ENCODE measurements at places on chromosomes 11 and 22.

DNA sequence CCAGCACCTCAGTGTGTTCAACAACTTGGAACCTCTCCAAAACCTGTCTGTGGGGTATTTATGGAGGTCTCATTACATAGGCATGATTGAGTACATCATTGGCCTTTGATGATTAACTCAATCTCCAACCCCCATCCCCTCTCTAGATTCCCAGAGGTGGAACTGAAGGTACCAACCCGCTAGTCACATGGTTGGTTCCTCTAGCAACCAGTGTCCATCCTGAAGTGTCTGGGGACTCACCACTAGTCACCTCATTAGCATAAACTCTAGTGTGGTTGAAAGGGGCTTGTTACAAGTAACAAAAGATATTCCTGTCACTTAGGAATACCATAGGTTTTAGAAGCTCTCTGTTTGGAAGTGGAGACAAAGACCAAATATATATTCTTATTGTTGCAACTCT is 40.3 kb downstream of the SIK2 start:
- no peak for DNase-seq

- DNase-seq = no peak
Measured at GRCh38 chr22:30295576-30295975, 6.3 kb upstream of the CASTOR1 start.

- no peak for DNase-seq
Measured at GRCh38 chr11:22807855-22808570, 21.6 kb downstream of the SVIP start.

DNA sequence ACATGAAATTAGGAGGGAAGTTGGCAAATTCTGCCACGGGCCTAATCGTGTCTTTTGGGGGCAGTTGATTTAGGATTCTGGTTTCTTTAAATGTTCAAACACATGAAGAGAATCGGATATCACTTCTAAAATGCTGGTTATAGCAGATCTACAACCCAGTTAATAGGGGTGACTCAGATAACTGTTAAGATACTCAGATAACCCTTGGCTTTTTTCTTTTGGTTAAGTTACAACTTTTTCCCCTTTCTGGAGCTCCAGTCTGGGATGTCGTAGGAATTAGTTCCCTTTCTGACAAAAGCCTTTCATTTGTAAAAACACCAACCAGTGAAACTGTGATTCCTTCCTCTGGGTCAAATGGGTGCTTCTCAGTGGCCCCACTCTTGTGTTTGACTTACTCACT is 976 bp downstream of the DEPDC7 start:
- DNase-seq = no peak

DNA sequence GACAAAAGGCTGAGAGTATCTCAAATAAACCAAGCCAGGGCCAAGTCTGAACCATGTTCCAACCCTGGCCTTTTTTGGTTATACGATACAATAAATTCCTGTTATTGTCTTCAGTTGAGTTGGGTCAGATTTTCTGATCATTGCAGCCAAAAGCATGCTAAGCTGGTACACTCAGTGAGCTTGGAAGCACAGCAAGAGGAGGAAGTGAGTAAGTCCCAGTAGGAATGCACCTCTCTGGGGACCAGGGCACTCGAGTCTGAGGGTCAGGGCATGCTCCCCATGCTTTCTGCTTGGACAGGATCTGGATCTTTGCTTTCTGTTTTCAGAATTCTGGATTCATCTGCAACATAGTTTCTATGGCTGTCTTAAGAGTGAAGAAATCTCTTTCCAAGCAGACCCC is 73.1 kb downstream of the TMPRSS5 start:
- no peak for DNase-seq

GRCh38 chr11:96105944-96106343 is 182.0 kb upstream of the MTMR2 start:
- no peak for DNase-seq

- DNase-seq = no peak
Measured at GRCh38 chr11:45919806-45920530, 2.3 kb upstream of the PEX16 start.

DNA sequence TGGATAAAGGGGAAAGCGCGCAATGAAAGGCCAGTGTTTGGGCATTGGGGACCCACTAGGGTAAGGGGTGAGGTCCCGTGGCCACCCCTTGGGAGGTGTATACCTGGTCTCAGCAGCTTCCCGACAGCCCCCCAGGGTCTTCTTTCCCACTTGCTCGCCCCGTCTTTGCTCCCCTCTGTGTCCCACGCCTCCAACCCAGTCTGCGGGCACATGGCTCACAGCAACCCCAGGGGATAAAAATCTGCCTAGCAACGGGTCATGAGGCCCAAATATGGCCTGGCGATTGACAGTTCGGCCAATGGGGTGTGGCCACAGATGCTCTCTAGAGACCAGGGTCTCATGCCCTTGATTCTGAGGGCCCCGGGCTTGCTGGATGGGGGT is 41.6 kb downstream of the AHNAK start:
- DNase-seq = no peak

DNA sequence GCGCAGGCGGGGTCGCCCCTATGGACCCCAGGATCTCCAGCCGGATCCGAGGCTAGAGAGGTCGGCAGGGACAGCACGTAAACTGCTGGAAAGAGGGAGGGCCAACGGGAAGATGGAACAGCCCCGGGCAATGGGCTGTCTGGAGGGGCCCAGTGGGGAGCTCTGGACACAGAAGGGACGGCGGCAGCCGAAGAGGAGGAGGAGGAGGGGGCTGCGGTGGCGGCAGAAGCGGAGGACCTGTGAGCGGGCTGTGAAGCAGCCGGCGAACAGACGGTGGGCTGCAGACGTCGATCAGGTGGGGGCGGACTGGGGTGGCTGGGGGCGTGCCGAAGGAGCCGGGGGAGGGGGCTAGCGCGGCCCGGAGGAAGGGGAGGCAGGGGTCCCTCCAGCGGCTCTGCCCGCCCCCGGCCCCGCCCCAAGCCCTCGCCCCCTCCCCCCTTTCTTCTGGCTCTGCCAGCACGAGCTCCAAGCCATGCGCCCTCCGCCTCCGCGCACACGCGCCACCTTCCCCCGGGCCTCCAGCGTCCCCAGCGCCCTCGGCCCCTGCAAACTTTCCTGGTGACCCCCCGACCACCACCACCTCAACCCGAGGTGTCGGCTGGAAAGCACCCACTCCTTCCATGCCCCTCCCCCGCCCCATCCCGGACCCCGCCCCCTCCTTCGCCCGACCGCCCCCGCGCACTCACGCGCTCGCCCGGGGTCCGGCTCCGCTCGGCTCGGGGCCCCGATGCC is 432 bp downstream of the TNKS1BP1 start:
- no peak for DNase-seq

- DNase-seq = peak; percentile 49
Measured at GRCh38 chr11:69352715-69353319, 58.9 kb downstream of the MYEOV start.

GRCh38 chr11:129643031-129643721 is 172.5 kb upstream of the TMEM45B start:
- peak; percentile 46 for DNase-seq

- DNase-seq = no peak
Measured at GRCh38 chr11:3861683-3862082, 6.2 kb downstream of the STIM1 start.

DNA sequence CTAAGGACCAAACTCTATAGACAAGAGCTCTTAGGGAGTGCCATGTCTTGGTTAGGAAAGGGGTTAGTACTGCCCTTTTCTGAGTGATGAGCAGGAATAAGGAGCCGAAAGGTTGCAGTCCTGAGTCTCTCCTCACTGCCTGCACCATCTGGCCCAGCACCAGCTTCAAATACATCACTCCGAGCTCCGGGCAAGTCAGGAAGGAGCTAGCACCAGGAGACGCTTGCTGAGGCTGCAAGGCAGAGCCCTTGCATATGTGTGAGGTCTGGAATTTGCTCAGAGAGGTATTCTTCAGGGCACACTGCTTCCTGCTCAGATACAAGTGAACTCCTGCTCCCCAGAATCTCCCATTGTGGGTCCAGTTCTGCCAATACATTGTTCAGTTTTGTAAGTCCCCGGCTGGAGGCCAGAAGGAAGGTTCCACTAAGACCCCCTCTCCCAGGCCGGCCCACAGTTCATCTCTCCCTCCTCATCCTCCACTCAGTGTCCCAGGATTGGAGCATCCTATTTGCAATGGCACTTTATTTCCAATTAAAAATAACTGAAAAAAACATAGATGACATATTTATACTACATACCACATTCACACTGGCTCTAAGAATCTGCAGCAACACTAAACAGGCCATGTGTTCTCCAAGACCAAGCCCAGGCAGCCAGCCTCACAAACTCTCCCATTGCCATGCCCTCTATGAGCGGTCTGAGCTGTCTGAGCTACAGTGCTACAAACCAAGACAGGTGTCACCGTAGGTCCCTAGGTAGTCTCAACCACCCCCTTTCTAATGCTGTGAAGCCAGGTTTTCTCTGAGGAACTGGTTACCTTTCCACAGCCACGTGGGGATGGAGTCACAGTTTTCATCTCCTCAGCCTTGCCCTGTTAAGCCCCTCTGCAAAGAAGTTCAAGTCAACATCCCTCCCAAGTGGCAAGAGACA is 55.1 kb upstream of the SPATA19 start:
- DNase-seq = no peak

- no peak for DNase-seq
Measured at GRCh38 chr11:35474688-35475087, 50.7 kb downstream of the PAMR1 start.
